Cardiac muscle cell (in vitro differentiated cells and primary cell): ENCODE measurements at places on chromosomes 11 and 22.

DNA sequence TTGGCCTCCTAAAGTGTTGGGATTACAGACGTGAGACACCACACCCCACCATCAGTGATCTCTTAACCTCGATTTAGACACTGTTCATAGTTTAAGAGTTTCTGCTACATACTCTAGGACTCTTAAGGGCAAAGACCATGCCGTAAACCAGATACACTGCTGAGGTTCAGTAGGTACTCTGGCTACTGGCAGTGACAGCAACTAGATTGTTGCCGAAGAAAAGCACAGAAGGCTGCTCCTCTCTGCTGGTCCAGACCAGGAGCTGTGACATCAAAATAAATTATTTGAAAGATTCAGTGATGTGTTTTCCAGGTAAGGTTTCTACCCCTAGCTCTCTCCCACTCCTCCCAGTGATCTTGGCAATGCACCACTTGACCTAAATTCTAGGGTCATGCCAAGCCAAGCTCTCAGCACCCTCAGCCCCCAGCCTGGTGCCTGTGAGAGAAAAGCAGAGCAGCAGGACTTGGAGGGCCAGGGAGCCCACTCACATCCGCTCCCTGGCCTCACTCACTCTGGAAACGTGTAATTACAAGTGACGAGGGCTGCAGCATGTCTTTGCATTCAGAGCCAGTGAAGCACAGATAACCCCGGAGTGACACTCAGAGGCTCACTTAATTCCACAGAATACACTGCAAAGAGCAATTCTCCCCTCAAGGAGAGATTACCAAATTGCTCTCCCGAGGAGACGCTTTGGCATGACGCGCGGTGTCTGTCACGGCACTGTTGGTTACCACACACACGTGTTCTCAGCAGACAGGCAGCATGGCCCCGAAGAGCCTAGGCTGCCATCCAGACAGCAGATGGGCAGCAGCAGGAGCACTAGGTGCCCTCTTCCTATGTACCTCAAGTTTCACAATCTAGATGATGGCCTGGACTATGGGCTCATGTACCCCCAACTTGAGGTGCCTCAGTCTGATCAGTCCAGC lies 96.9 kb upstream of the PITPNB start:
- peak; percentile 67 for DNase-seq

DNA sequence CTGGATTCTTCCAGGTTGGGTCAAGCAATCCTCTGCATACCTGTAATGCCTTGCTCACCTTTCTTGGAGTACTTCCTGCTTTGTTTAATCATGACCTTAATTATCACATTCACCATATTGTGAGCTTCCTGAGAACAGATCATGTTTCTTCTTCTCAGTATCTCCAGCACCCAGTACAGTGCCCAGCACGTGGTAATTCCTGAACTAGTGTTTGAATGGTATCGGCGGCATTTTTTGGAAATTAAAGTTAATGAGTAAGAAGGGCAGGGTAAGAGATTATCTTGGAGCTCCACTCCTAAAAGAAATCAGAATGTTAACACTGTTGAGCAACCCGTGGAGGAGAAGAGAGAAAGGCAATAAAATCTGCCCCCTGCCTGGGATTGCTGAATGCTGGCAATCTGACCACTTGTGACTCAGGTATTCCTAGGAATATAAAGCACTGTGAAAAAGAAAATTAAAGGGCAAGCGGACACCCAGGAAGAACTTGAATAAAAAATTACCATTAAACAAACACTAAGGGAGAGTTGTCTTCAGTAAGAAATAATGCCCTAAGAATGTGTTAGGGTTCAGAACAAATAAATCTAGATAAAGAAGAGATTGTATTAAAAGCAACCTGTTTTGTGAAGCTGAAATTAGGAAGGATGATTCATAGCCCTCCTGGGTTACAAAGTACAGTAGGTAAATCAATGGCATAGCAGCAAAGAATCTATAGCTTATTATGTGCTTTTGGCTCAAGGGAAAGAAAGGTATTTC lies 92.9 kb downstream of the PDHX start:
- DNase-seq, result no peak

GRCh38 chr22:28819253-28820096 lies 19.1 kb upstream of the XBP1 start:
- DNase-seq, result no peak

GRCh38 chr11:1336836-1337646 lies 27.6 kb upstream of the TOLLIP start:
- DNase-seq, result peak; percentile 42

DNA sequence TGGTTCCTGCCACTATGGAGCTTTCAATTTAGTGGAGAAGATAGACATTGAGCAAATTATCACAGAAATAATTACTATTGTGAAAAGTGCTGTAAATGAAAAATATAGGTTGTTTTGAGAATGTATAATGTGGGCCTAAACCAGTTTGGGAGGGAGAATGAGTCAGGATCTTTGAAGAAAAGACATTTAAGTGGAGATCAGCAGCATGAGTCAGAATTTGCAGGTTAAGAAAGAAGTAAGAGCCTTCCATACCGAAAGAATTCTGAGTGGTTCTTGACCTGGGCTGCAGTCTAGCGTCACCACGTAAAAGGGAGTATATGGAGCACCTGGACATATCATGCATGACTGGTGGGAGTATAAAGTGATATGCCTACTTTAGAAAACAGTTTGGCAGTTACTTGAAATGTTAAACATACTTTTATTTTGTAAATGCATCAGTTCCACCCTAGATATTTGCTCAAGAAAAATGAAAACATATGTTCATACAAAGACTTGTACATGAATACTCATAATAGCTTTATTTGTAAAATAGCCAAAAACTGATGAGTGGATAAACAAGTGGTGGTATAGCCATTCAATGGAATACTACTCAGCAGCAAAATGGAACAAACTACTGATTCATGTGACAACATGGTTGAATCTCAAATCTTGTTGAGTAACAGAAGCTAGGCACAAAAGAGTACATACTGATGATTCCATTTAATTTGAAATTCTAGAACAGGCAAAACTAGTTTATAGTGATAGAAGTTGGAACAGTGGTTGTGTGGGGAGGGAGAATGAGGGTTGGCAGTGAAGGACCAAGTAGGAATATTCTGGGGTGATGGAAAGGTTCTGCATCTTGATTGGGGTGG lies 99.2 kb downstream of the STIM1 start:
- DNase-seq, result no peak

- DNase-seq, result peak; percentile 69
Observed at GRCh38 chr11:65169164-65169641, 830 bp upstream of the SPDYC start.

DNA sequence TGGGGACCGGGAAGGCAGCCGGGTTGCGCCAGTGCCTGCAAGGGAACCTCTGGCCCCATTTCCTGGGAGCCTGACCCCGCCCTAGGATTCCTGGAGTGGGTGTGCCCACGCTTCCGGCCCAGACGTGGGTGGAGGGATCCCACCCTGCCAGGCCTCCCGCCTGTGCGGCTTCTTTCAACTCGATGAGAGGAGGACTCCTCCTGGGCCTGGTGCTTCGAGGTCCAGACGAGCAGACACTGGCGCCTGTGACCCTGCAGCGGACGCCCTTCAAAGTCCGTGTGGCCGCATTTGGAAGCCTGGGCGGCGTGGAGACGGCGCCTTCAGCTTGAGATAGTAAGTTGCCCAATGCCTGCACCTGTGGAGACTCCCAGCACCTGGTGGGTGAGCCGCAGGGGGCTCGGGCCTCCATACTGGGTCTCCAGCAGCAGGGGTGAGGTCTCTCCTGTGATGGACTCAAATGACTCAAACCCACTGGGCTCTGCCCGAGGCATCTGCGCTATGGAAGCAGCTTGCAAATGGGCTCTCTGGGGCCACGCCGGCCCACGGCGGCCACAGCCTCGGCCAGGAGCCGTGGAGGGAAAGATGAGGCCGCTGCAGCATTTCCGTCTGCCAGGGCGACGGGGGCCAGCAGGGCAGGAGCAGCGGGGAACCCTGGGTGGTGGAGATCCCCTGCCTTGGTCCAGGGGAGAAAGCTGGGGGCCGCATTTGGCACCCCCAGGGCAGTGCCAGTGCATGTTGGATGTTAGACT lies 64.3 kb upstream of the PPARA start:
- peak; percentile 64 for DNase-seq

- no peak for DNase-seq
Observed at GRCh38 chr22:43042101-43042780, 27.3 kb upstream of the PACSIN2 start.

GRCh38 chr11:87602776-87603175 lies 565.0 kb downstream of the TMEM135 start:
- DNase-seq, result no peak

DNA sequence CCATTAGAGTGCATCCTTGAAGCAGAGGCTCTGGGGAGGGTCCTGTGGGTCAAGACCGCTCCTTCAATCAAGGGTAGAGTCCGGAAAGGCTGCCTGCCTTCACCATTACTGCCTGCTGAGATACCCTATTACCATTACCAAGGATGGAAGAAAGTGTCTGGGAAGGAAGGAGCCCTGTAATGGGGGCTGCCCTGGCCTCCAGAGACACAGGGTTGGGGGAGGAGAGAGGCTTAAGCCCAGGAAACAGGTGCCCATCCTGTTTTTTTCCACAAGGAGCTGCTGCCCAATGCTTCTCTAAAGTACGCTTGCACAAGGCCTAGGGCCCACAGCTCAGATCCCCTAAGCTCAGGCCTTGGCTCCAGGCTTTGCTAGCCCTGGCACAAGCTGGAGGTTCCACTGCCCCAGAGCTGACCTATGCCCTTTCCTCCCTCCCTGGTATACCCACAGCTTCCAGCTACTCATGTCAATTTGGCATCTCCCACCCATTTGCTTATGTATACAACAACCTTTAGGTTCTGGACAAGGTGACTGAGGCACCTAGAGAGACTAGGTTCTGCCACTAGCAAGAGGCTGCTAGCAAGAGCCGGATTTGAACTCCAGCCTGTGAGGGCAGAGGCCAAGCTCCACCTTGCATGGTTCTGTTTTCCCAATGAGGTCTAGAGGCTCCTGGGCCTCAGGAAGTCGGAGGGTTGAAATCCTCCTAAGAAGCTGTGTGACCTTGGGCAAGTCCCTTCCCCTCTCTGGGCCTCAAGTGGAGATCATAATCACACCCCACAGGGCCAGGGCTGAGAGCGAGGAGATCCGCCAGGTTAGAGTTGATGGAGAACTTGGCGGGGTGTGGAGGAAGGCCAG lies 1.5 kb upstream of the PLCB3 start:
- no peak for DNase-seq

GRCh38 chr11:12682288-12682687 lies 8.1 kb downstream of the TEAD1 start:
- no peak for DNase-seq

- no peak for DNase-seq
Observed at GRCh38 chr11:67780056-67780455, 105.6 kb upstream of the ALDH3B2 start.
